ENCODE measurements at places on chromosomes 5 and 9.

DNA sequence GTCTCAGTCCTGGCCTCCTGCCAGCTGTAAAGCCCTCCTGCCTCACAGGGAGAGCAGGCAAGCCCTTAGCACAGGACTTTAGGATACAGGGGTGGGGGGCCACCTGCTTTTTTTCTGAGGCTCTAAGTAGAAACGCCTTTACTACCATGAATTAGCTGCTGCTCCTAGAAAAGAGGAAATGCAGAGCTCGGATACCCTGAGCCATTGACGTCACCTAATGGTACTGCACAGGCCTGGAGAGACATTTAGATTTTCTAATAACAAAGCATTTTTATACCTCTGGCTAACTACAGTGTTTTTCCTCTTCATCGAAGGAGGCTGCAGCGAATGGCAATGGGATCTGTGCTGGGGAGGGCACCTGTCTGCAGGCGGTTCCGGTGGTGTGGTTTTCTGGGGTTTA is 137.0 kb downstream of the WDR41 start:
- no peak for DNase-seq

GRCh38 chr5:112614986-112615385 is 122.7 kb upstream of the APC start:
- no peak for DNase-seq

DNA sequence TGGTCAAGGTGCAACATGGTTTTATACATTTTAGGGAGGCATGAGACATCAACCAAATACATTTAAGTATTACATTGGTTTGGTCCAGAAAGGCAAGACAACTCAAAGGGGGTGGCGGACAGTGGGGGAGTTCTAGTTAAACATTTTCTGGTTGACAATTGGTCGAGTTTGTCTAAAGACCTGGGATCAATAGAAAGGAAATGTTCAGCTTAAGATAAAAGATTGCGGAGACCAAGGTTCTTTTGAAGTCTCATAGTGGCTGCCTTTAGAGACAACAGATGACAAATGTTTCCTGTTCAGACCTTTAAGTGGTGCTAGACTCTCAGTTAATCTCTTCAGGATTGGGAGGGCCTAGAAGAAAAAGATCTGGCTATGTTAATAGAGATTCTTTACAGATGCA is 47.7 kb upstream of the TTC39B start:
- no peak for DNase-seq

GRCh38 chr9:117677572-117677971 is 26.6 kb upstream of the TLR4 start:
- DNase-seq = no peak

- no peak for DNase-seq
Observed at GRCh38 chr5:166505544-166505943, 1785.9 kb upstream of the WWC1 start.

- peak; percentile 47 for DNase-seq
Observed at GRCh38 chr9:113580041-113580953, 116.8 kb downstream of the RGS3 start.

GRCh38 chr5:32428426-32428825 is 16.1 kb downstream of the ZFR start:
- DNase-seq = no peak

DNA sequence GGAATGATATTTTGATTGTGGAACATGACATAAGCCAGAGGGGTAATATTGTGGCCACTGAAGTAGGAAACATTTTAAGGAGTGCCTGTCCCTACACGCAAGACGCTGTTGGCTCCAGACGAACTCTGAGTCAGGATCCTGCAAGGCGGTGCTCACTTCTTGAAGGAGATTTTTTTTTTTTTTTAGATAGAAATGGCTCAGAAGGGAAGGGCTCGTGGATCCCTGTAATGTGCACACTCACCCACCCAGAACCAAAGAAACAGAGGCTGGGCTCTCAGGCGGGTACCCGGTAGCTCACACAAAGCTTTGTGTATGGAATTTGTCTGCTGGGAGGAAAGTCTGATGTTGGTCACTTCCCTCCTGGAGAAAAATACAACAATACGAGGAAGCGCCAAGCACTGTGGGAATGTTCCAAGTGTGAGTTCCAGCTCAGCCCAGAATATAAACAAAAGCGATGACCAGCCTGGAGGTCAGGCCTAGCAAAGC is 25.7 kb downstream of the RAPGEF1 start:
- no peak for DNase-seq

- DNase-seq = no peak
Observed at GRCh38 chr9:95175523-95175922, 142.0 kb downstream of the FANCC start.

Data from CD8-positive, alpha-beta memory T cell (primary cell).